Activated CD4-positive, alpha-beta T cell treated with anti-CD3 and anti-CD28 coated beads for 24 hours (primary cell): ENCODE measurements at places on chromosomes 7 and 10.

DNA sequence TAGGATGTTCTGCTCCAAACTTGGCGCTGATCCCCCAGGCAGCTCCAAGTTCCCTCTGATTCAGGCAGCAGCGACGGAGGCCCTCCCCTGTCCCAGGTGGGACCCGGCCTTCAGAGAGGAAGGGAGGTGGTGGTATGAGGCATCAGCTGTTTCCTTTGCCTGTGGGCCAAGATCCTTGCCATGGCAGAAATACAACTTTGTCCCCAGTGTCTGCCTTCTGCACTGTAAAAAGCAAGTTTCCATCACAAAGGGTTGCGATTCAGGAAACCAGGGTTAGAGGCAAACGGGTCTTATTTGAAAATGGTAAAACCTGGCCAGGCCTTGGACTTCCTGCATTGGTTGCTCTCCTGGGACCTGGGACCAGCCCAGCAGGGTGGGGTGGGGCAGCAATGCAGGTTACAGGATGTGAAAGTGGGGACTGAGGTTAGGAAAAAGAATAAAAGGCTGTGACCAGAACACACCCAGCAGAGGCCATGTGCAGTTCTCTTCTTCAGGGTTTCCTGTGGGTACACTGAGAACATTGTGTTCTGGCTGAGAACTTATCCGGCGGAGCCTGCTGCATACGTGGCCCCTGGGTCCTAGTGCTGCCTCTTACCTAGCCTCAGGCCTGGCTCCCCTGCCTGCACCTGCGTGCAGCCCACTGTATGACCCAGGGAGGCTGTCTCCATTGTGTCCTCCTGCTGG, 25.1 kb upstream of the DDIT4 start:
- DNase-seq, result no peak

DNA sequence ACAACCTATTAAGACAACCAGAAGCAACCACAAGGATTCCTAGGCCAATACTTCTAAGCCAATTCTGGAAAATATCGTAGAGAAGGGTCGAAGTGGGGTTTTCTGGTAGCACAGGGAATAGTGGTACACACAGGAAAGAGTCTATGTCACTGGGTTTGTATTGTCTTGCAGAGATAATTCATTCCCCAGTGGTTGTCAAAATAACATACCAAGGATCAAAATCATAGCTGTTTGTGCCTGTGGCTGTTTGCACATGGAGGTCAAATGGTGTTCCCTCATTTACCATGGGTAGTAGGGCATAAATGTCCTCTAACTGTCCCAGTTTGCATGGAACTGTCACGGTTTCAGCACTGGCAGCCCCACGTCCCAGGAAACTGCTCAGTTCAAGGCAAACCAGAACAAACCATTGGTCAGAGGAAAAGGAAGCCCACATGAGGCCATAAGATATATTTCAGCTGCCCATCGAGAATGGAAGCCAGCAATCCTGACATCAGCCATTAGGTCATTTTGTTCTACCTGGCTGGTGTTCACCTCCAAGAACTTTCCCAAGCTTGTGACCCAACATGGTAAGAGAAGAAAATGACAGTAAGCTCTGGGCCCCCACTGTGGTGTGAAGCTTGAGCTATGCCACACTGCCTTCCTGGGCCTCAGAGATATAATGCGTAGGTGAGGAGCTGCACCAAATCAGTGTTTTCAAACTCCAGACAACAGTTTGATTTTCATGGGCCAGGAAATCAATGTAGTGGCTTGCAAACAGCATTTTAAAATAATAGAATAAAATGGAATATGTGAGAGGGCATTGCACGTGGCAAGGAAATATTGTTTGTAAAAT, 53.9 kb upstream of the NFE2L3 start:
- DNase-seq, result no peak

GRCh38 chr10:33195608-33196376, 138.7 kb downstream of the NRP1 start:
- no peak for DNase-seq

GRCh38 chr10:15315286-15315685, 55.8 kb downstream of the FAM171A1 start:
- no peak for DNase-seq

DNA sequence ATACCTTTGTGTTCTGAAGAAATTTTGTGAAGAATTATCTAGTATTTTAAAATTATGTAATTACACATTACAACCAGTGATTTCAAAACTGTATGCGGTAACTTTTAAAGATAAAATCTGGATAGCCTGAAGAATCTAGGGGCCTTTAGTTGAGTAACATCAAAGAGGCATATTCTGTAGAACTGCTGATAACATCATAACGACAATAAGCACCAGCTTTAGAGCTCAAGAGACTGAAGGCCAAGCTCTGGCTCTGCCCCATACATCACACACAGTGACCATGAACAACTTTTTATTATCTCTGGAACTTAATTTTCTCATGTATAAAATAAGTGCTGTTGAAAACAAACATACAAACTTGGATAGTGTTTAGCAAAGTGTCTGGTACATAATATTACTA, 121.1 kb upstream of the RHOBTB1 start:
- no peak for DNase-seq

GRCh38 chr7:138196971-138197896, 121.0 kb downstream of the AKR1D1 start:
- DNase-seq, result no peak

GRCh38 chr7:132580277-132580676, 4.0 kb upstream of the PLXNA4 start:
- no peak for DNase-seq

- no peak for DNase-seq
Observed at GRCh38 chr10:413662-414071, 275.8 kb downstream of the DIP2C start.

- no peak for DNase-seq
Observed at GRCh38 chr7:158042156-158042880, 545.3 kb downstream of the PTPRN2 start.

- DNase-seq, result no peak
Observed at GRCh38 chr7:98178762-98179490, 32.3 kb upstream of the BHLHA15 start.

DNA sequence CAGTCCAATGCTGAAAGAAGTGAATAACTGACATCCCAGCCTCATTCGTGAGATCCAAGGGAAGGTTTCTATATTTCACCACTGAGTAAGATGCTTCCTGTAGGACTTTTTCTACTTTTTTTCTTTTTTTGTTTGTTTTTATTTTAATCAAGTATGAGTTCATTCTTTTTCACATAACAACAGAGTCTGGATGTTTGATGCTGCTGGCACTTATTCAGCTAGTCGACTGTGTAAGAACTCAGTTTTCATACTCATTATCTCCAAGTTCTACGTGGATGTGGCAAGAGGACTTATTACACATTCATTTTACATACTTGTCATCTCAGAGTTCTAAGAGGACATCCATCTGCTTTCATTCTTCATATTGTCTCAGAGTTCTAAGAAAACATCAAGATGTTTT, 86.9 kb downstream of the CPXM2 start:
- no peak for DNase-seq
